Omental fat pad (tissue), 4 donors: ENCODE measurements at places on chromosomes 5 and 9. TPM values are rescaled to one million over a fixed set of nuclear protein-coding genes. Genes with fewer than 3 reads are reported as not detected.
A peak's percentile ranks its signal among the peaks of the same experiment; 100 is the strongest.

The MPDZ gene
- 90.6 TPM for total RNA-seq

The FRMD3 gene
- total RNA-seq, result 47.1 TPM

The AIF1L gene
- 121 TPM for total RNA-seq

The DMGDH gene
- total RNA-seq, result 4.6 TPM

The PRUNE2 gene
- total RNA-seq, result 13.1 TPM

The FOXB2 gene
- not detected for total RNA-seq

The LCN9 gene
- 1.4 TPM for total RNA-seq

The MYORG gene
- 12.1 TPM for total RNA-seq

The TMEM171 gene
- total RNA-seq, result not detected

The DCAF10 gene
- total RNA-seq, result 33.4 TPM

The SOHLH1 gene
- not detected for total RNA-seq

The PCDHGA12 gene
- 18.4 TPM for total RNA-seq

DNA sequence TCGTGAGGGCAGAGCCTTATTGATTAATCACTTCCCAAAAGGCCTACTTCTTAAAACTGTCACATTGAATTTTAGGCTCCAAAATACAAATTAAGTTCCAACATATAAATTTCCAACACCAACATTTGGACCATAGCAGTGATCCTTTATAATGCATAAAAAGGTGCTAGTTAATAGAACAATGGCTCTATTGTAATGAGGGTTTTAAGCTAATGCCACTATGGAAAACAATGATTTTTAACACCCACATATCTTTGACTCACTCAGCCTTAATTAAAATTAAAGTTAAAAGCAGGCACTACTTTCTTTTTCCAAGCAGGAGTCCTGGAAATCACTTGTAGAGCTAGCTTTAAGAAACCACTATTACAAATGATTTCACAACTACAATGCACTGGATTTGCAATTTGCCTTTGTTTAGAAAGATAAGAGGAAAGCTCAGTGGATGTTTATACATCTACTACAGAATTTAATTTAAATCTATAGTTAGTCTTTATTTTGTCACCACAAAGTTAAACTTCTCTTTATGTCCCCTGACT lies 41.8 kb downstream of the DPYSL3 start:
- no peak for DNase-seq

DNA sequence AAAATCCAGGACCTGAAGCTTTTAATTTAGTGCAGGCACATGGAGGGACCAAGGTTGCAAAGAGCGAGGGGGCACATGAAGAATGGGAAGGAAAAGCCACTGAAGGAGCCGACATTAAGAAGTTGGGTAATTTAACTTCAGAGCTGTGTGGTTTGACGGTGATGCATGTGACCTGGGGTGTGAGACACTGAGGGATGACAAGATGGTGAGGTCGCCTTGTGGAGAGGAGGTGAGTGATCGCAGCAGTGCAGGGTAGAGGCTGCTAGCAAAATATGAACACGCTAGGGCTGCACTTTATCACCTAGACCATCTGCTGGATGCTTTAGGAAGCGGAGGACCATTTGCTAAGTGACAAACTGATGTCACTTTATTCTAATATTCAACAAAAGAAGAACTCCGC lies 339.0 kb upstream of the KIF2A start:
- no peak for DNase-seq

DNA sequence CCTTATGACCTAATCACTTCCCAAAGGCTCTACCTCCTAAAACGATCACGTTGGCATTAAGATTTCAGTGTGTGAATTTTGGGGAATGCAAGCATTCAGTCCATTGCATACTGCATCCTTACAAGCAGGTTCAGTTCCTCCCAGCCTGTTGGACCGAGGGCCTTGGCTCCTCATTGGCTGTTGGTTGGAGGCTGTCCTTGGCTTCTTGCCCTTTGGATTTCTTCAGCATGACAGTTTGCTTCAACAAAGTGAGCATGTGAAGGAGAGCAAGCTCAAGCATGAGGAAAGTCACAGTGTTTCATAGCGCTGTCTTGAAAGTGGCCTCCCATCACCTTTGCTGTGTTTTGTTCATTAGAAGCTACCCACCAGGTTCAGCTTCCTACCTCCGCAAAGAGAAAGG lies 109.5 kb downstream of the GADD45G start:
- no peak for DNase-seq

GRCh38 chr5:96946381-96946780 lies 10.5 kb downstream of the LNPEP start:
- no peak for DNase-seq

DNA sequence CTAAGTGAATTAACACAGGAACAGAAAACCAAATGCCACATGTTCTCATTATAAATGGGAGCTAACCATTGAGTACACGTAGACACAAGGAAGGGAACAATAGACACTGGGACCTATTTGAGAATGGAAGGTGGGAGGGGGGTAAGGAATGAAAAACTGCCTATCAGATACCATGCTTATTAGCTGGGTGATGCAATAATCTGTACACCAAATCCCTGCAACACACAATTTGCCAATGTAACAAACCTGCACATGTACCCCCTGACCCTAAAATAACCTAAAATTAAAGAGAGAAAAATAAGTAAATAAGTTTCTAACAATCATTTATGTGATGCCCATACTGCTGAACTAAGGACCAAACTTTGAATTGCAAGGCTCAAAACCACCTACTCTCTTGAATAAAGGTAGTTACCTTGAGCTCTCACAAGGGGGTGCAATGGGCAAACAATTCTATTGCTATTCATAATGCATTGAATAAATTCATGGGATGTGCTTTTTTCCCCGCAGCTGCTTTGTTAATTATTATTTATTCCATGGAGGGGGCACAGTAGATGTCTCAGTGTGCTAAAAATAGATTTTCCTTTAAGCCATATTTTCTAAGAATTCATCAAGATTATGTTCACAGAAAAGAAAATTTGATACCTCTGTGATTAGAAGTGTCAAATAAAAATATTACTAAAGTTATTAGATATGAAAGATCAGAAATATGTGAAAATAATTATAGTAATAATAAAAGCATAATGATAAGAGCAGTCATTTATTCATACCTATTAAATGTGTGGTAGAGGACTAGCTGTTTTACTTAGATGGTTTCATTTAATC lies 76.2 kb upstream of the PTPN3 start:
- no peak for DNase-seq

DNA sequence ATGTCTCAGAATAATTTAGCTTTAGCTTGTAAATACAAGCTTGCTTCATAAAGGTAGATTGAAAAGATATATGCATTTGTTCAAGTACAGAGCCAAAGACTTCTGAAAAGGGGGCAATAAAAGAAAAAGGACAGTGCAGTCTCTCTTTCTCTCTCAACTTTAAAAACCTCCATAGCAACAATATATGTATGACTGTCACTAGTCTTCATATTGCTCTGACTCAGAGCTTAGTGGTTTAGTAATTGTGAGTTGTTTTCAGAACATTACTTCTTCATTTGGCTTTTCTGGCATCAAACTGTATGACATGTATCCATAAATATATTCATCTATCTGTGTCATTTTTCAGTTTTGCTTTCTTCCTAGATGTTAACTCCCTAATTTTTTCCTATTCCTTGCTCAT lies 194.6 kb upstream of the KIF2A start:
- DNase-seq, result no peak

DNA sequence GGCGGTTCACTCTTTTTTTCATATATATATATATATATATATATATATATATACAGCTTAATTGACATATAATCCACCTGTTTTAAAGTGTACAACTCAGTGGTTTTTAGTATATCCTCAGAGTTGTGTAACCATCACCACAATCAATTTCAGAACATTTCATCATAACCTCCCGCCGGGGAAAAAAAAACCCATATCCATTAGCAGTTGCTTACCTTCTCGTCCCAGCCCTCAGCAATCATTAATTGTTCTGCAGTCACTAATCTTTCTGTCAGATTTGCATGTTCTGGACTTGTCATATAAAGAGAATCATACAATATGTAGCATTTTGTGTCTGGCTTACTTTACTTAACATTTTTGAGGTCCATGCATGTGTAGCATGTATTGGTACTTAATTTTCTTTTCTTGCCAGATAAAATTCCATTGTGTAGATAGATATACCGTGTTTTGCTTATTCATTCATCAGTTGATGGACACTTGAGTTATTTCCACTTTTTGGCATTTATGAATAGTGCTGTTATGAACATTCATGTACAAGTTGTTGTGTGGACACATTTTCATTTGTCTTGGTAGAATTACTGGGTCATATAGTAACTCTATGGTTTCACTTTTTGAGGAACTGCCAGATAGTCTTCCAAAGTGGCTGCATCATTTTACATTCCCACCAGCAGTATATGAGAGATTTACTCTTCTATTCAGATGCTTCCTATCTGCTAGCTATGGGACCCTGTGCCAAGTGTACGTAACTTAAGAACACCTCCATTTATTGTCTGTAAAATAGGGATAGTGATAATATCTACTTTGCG lies 3.5 kb upstream of the RNF145 start:
- no peak for DNase-seq

- no peak for DNase-seq
Observed at GRCh38 chr9:135978642-135979546, 17.7 kb upstream of the UBAC1 start.

- DNase-seq, result peak; percentile 88
Observed at GRCh38 chr9:70420441-70421271, 6.2 kb upstream of the KLF9 start.

GRCh38 chr5:135010502-135011354 lies 23.3 kb downstream of the PITX1 start:
- no peak for DNase-seq

GRCh38 chr9:120716483-120716882 lies 2.2 kb upstream of the MEGF9 start:
- no peak for DNase-seq

- no peak for DNase-seq
Observed at GRCh38 chr5:155434681-155435080, 421.1 kb downstream of the KIF4B start.

GRCh38 chr5:97525780-97526179 lies 342.7 kb upstream of the RIOK2 start:
- no peak for DNase-seq

DNA sequence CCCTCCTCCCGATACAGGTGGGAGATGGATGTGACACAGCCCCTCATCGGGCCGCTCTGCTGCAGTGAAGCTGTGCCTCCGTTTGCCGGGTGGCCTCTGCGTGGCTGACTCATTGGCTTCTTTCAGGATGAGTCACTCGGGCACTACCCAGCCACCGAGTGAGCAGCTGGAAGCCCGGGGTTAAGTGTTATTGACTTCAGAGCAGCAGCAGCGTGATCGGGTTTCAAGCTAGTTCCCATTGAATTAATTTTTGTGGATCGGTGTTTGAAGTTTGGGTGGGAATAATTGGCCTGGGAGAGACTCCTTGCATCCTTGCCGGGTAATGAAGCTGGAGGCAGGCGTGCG lies 266.4 kb upstream of the IRX4 start:
- DNase-seq, result no peak

DNA sequence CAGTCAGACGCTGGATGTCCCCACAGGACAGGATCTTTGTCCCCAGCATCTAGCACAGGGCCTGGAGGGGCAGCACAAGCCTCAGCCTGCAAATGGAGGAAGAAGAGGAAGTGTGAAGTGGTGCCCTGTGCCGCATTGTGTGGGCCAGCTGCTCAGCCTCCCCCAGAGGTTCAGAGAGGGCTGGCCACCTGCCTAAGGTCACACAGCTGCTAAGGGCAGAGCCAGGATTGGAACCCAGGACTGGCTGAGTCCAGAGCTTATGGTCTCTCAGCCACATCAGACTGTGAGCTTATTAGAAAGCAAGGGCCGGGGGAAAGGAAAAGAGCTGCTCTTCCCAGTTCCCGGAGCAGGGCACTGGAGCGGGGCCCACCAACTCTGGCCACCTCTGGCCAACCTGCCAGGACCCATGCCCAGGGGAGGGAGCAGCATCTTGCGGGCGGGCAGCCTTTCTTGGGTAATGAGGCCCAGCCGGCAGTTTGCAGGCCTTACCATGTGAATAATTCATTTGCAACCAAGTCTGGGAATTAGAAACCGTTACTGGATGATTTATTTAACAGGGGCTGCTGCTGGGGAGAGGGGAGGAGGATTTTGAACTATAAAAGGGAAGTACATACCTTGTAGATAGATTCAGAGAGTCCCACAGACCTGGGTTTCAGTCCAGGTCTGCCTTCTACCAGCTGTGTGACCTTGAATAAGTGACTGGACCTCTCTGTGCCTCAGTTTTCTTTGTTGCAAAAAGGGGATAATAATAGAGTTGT lies 11.6 kb upstream of the CRB2 start:
- no peak for DNase-seq

DNA sequence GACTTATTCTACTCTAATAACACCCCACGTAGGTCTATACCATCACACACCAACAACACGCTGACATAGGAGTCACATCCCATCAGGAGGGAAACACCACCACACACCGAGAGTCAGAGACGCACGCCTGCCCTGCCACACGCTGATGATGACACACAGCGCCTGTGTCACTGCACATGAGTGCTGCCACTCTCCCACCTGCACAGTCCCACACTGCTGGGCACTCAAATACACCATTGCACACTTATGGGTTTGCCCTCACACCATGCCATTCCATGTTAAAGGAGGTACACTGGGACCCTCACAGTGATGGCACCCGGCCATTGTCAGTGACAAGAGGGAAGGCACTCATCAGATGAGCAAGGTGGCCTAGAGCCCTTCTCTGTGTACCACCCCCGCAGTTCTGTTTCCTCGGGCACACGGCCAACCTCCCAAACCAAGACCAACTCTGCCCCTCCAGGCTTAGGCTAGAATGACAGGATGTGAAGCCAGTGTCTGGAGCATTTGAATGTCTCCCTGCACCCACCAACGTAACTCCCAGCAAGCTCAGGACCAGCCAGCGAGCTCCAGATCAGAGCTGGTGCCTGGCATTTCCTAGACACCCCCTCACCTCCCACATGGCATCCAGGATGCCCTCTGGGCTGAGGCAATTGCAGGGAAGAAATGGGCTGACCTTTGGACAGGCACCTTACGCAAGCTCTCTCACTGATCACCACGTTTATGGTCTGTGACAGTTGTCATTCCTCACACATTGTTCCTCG lies 3.6 kb upstream of the CPLX2 start:
- DNase-seq, result no peak

DNA sequence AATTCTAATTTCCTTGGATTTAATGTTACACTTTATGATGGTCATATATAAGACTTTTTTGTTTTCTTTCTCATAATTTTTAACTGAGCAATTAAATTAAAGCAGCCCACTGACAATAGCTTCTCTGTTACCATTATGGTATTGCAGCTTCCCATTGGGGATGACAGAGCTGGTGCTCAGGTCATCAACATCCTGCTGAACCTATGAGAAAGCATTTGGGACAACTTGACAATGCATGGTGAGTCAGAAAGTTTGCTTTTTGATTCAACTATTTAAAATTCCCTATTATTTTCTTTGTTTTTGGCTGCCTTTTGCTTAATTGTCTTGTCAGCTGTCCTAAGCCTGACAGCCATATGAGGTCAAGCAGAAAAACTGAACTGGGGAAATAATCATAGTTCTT lies 487.4 kb upstream of the RIOK2 start:
- DNase-seq, result no peak

GRCh38 chr5:73336366-73336765 lies 112.2 kb downstream of the FOXD1 start:
- no peak for DNase-seq

DNA sequence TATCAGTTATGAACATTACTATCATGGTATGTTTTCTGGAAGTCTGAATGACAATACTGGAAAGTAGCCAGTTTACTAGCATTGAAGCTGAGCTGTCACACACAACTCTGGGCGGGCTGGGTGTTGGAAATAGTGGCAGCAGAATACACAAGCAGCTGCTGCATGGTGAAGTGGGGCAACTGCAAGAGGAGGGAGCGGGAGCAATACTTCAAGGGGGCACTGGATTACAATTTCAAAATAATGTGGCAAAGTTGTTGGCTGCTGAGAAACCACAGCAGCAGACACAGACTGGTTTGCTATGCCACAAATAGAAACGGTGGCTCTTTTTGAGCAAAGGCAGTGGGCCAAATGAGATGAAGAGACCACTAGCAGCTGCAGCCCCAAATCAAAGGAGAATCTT lies 350.2 kb downstream of the KIAA0825 start:
- DNase-seq, result no peak
